ENCODE measurements at places on chromosomes 2 and 18.

- DNase-seq = no peak
These were observed 94.6 kb downstream of the APOB start for GRCh38 chr2:20949256-20949655.

DNA sequence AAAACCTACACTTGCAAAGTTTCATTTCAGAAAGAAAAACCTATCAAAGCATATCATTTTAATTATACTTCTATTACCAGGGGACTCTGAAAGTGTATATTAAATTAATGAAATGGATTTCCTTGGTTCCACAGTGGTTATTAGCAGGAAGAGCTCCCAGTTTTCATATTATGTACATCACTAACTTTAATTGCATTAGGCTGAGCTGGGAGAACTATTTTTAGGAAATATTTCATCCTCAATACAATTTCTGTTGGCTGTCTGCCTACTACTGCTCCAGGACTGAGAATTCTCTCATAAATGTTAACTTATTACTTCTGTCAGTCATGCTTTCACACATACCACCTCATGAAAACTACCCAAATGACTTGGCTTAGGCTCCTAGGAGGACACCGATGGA, 301.4 kb downstream of the CMPK2 start:
- DNase-seq = no peak

- DNase-seq = no peak
These were observed 77.8 kb downstream of the NCAPH start for GRCh38 chr2:96413323-96413722.

DNA sequence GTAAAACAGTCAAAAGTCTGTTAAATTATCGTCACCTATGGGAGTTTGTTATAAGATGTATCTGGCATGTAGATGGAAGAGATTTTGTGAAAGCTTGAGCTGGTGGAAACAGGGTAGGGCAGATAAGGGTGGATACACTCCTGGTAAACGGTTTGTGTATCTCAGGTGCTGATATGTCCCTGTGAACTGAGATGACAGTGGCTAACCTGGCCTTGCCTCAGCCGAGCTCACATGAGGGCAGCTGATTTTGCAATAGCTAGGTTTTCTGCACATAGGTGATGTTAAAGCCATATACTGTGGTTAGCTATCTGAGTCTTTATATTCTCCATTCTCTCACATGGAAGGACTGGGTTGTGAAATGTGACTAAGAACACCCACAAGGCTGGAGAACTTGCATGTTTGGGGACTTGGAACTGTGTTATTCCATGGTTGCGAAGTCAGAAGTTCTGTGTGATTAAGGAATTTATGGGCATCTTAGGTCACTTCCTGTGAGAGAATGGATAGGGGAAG, 205.1 kb downstream of the TPGS2 start:
- no peak for DNase-seq

DNA sequence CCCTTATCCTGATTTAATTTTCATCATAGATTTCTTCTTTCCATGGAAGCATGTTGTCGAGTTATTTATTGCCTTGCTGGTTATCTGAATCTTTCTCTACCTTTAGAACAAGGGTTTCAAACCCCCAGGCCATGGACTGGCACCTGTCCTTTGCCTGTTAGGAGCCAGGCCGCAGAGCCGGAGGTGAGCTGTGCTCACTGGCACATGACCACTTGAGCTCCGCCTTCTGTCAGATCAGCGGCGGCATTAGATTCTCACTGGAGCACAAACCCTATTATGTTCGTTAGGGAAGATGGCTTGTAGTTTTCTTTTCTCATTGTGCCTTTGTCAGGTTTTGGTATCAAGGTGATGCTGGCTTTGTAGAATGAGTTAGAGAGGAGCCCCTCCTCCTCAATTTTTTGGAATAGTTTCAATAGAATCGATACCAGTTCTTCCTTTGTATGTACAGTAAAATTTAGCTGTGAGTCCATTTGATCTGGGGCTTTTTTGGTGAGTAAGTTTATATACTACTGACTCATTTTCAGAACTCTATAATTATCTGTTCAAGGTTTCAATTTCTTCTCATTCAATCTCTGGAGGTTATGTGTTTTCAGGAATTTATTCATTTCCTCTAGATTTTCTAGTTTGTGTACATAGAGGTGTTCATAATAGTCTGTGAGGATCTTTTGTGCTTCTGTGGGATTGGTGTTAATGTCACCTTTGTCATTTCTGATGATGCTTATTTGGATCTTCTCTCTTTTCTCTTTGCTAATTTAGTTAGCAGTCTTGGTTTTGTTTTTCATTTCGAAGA, 668.0 kb upstream of the FAM98A start:
- no peak for DNase-seq

GRCh38 chr18:55404832-55405465, 183.0 kb downstream of the TCF4 start:
- DNase-seq = no peak

DNA sequence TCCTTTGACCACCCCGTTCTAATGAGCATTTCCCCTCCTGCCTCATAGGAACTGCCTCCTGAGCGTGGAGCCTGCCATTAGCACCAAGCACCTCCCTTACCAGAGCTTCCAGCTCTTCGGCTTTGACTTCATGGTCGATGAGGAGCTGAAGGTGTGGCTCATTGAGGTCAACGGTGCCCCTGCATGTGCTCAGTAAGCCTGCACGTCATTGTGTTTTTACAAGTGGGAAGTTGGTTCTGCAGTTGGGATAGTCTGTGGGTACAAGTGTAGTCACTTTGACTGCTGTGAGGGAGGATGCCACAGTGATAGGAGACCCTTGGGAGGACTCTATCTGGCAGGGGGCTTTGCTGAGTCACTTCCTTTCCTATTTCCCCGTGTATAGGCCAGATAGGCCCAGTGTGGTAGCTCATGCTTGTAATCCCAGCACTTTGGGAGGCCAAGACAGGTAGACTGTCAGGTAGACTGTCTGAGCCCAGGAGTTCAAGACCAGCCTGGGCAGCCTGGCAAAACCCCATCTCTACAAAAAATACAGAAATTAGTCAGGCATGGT, 22.0 kb upstream of the POLR1B start:
- no peak for DNase-seq
